Right atrium auricular region (tissue), 2 donors: ENCODE measurements at places on chromosomes 13 and 19. TPM values are rescaled to one million over a fixed set of nuclear protein-coding genes. Genes with fewer than 3 reads are reported as not detected.

GRCh38 chr19:44841231-44841630, 4.9 kb upstream of the NECTIN2 start:
- DNase-seq, result no peak

DNA sequence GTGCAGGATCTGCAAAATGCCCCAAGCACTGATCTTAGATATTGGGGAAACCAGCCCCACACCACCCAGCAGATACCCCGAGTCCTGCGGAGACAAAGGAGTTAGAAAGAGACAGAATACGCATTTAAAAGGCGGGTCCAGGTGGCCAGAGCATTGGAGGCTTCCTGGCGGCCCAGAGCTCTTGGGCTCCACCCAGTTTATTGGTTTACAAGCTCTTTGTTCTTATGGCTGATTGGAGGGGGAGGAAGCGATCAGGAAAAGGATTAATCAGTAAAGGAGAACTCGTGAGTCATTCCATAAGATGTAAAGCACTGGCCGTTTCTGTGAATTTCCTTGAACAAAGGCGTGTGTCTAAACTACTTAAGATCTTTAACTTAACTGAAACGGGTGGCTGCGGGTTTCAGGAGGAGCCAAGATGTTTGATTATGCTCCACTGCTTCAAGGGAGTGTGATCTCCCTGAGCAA, 926 bp downstream of the ZNF587 start:
- DNase-seq, result no peak

DNA sequence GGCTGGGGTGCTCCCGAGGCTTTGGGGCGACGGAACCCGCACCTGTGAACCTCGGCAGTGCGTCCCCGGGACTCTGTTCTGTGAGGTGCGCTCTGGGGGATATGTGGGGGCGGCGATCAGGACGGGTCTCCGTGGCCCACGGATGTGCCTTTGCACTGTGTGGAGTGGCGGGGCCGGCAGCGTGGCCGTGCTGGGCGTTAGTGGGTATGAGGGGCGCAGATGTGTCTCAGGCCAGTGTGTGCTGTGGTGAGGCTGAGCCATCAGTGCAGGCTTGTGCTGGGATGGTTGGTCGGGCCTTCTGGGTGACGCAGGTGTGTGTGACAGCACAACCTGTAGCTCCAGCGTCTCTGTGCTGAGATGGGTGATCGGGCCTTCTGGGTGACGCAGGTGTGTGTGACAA, 16.9 kb downstream of the ZNF331 start:
- no peak for DNase-seq

- DNase-seq, result no peak
These were observed 10.6 kb downstream of the FUT6 start for GRCh38 chr19:5828661-5829566.

DNA sequence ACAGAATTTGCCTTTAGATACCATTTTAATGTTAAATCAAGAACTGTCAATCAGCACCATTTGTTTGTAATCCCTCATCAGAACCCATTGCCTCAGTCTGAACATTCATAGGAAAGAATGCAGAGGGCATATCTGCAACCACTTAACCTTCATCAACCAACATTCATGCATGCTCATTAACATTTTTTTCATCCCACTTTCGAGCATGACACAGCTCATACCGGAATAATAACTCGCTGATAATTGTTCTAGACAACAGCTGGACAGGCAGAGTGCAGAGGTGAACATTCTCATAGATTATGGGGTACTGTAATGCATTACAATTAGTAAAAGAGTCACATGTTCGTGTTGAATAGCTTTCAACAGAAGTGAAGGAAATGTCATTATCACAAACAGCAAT, 216.8 kb downstream of the DIAPH3 start:
- no peak for DNase-seq

GRCh38 chr13:107324416-107325204, 756.7 kb upstream of the ARGLU1 start:
- no peak for DNase-seq

- DNase-seq, result no peak
These were observed 1.6 kb downstream of the CEACAM16 start for GRCh38 chr19:44700547-44700946.

GRCh38 chr19:8585894-8586750, 8.9 kb upstream of the MYO1F start:
- DNase-seq, result no peak

GRCh38 chr19:32817569-32818476, 51.7 kb downstream of the SLC7A9 start:
- no peak for DNase-seq

- no peak for DNase-seq
These were observed 163.0 kb upstream of the TSC22D1 start for GRCh38 chr13:44739120-44739519.

DNA sequence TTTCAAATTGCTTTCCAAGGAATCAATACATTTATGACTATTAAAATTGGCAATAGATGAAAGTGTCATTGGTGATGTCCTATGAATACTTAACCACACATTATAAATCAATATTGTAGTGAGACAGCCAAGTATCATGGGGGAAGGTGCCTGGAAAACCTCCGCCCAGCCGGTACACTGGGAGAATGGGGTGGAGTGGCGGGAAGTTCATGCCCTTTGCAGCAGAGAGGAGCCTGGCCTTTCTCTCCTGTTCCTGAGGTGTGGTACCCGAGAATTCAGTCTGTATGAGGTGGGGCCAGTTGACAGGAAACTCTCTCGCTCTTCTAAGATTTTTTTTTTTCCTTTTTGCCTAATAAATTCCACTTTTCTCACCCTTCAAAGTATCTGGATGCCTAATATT, 25.4 kb upstream of the ABCC4 start:
- no peak for DNase-seq

- DNase-seq, result no peak
These were observed 1227.9 kb upstream of the SPRY2 start for GRCh38 chr13:81568824-81569223.

DNA sequence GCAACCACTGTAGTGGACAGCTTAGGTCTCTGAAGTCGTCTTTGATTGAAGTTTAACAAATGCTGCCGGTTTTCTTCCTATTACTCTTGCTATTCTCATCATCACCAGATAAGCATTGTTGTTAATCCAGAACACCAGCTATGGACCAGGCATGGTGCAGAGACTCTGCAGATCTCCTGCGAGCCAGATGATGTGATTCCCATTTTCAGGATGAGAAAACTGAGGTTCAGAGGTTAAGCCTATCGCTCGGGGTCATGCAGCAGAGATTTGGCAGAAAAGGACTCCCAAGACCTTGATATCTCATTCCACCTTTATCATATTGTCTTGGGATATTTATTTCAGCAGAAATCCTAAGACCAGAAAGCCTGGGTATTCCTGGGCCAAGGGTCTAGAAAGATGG, 16.5 kb upstream of the CABP5 start:
- no peak for DNase-seq

GRCh38 chr19:11111771-11112144, 22.5 kb downstream of the LDLR start:
- no peak for DNase-seq

GRCh38 chr19:29540114-29540513, 14.3 kb downstream of the VSTM2B start:
- no peak for DNase-seq

DNA sequence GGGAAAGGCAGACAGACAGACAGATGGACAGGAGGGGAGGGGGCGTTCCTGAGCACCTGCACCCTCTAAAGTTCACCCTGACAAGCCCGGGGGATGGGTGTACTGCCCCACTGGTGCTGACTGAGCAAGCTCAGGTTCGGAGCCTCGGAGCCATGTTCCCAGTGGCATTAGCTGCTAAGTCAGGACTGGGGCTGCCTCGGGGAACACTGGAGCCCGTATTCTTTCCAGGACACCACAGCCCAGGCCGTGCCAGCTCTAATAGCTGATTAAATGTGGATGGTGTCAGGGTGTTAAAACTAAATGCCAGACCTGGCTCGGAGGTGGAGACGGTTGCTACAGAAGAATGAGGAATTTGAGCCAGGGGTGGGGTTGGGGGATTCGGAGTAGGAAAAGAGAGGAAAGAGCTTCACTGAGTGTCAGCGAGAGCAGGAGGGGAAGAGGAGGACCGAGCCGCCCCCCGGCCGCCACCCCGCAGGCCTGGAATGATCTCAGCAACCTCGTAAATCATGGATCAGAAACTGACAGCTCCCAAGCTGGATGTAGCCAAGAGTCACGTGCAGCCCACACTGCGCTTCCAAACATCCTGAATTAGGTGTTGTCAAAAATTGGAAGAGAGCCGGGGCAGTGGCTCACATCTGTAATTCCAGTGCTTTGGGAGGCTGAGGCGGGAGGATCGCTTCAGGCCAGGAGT, 10.4 kb downstream of the MAP2K2 start:
- DNase-seq, result no peak

DNA sequence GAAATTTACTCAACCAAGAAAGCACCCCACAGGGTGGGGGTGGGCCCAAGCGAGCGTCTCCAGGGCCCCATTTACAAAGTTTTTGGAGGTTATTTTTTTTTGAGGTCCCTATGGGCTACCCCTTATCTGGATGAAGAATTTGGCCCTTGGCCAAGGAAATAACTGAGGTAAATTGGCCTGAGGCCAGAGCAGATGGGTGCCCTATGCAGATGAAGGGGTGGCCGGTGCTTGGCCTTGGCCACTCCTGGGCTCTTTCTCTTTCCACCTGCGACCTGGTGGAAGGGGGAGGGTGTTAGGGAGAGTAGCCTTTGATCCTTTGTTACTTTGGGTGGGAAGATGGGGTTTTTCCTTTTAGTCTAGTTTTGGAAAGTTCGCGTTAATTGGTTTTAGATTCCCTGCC, 15.5 kb downstream of the ZNF701 start:
- DNase-seq, result no peak

GRCh38 chr19:40217934-40218890, at the start of gene TTC9B:
TSS of gene TTC9B (minus strand) at chr19:40218384. CDS start at chr19:40218381, 3 bp downstream.
- no peak for DNase-seq

DNA sequence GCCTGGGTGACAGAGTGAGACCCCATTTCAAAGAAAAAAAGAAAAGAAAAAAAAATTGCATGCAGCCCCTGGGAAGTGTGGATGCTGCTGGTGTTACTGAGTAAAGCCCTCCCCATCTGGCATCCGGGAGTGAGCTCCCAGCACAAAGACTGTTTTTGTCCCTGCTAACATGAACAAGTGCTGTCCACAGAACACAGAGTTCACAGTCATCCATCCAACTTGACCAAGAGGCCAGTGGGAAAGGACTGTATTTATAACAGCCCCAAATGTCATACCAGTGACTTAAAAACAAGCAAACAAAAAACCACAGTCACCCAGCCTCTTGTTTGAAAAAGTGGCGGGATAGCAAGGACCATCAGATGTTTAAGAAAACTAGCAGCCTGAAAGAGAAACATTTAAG, 10.8 kb downstream of the FBXO17 start:
- DNase-seq, result no peak

- peak; percentile 34 for DNase-seq
These were observed at the start of gene FAM187B for GRCh38 chr19:35228177-35228930. TSS of gene FAM187B (minus strand) at chr19:35228739. CDS start at chr19:35228680, 59 bp downstream.

DNA sequence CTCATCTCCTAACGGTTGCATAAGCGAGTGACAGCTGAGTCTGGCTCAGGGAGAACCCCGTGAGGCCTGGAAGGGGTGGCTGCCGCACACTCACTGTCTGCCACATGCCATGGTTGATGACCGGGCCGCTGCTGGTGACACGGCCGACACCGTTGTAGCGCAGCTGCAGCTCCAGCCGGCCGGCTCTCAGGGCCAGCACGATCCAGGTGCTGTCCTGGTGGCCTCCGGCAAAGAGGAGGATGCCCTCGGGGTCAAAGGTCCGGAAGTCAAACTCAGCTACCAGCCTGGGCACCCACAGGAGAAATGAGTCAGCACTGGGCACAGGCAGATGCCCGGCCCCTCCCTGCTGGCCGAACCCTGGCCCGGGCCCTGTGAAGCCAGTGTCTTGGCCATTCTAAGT, 31.7 kb downstream of the GAS6 start:
- no peak for DNase-seq

DNA sequence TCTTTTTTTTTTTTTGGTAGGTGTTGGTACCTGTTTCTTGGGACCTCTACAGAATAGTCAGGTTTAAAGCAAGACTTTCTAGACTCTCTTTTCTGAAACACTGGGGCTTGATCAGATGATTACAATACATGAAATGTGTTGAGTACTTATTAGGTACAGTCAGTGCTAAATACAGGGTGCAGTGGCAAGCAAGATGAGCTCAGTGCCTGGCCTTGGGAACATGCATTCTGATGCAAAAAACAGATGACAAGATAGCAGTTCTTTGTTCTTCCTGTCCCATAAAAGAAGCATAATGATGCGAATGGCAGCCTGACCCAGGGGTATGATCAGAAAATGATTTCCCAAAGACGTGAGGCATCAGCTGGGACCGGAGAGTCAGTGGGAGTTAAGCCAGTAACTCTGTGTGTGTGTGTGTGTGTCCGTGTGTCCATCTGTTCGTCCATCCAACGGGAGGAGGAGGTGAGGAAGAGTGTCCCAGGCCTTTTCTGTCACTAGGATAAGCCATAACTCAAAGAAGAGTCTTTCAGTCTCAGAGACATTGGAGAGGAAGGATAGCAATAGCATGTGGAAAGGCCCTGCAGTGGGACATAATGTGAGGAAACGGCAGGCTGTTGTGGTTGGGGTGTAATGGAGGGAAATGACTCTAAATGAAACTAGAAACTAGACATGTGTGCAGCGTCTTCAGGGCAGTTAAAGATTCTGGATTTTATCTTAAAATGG, 32.2 kb downstream of the SLAIN1 start:
- DNase-seq, result no peak

DNA sequence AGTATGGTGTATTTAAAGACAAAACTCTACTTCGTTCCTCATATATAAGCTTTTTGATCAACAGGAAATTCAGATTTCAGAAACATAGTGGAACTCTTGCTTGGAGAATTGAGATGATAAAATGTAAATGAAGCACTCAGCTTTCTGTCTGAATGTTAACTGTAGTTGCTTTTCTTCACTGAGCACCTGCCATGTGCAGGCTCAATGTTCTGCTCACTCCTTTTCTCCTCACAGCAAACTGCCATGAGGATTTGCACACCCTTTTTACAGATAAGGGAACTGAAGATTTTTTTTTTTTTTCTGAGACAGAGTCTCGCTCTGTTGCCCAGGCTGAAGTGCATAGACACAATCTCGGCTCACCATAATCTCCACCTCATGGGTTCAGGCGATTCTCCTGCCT, 28.0 kb upstream of the FOXO1 start:
- DNase-seq, result no peak

DNA sequence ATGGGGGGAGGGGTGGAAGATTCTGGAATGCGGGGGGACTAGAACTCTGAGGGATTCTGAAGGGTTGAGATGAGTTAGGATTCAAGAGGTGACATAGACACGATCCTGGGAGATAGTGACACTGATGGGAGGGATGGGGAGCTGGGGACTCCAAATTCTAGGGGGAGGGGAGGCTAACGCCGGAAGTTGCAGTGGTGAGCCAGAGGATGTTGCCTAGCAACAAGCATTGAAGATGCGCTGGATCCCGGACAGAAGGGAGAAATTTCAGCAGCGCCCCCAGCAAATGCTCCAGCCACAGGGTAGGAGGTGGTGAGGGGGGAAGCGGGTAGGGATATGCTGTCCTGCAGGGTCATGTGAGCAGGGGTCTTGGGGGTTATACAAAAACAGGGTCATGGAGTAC, 6.9 kb upstream of the LTBP4 start:
- no peak for DNase-seq

The TBXA2R gene
- total RNA-seq, result 0.67 TPM

The YJEFN3 gene
- total RNA-seq, result 0.85 TPM

The DACT3 gene
- total RNA-seq, result 25.9 TPM

The LILRA1 gene
- total RNA-seq, result not detected

The CD177 gene
- 0.93 TPM for total RNA-seq

The DACH1 gene
- total RNA-seq, result 0.39 TPM

The CLEC17A gene
- not detected for total RNA-seq

The SIGLEC12 gene
- not detected for total RNA-seq

The NCAN gene
- total RNA-seq, result not detected
